Muscle of back (tissue), 13 donors: ENCODE measurements at places on chromosomes 12 and 14. TPM values are rescaled to one million over a fixed set of nuclear protein-coding genes. Genes with fewer than 3 reads are reported as not detected.

DNA sequence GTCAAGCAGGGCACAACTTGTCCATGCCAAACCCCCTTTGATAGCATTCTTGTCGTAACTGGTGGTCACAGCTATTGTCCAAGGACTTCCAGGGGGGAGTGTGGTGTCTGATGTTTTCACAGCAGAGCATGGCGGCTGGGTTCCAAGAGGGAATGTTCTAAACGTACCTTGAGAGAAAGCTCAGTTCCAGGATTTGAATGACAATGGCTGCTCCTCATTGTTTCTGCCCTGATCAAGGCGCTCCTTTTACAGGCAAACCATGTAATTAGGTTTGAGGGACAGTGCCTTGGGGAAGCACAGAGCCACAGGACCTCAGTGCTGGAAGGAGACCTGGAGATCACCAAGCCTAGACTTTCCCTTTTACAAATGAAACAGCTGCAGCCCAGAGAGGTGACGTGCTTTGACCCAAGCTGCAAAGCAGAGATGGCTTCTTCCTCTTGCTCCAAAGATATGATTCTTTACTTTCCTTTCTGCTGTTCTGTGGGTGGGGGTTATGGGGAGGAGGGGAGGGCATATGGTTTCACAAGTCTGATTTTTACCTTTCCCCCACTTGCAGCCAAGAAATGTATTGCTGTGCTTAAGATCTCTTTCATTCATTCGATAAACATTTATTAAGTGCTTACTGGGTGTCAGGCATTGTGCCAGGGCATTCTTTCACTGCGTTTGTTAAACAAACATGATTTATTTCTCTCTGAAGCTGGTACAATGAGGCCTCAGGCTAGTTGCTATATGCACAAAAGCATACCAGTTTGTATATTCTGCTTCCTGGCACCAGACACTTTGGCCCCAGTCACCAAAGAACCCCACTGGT lies 172.8 kb downstream of the KTN1 start:
- no peak for DNase-seq

Gene HOXC9
- polyA plus RNA-seq = 18.3 TPM

Gene CAND1
- 106 TPM for polyA plus RNA-seq

Gene SCN8A
- 0.41 TPM for polyA plus RNA-seq

GRCh38 chr12:110581931-110582275 lies 1.2 kb downstream of the PPTC7 start:
- peak; percentile 67 for DNase-seq

GRCh38 chr14:46820291-46820690 lies 168.7 kb upstream of the RPL10L start:
- DNase-seq = no peak
